ENCODE measurements at places on chromosomes 3 and 15. TPM values are rescaled to one million over a fixed set of nuclear protein-coding genes. Genes with fewer than 3 reads are reported as not detected.

Gene C15orf62
- total RNA-seq, result not detected

Gene CYP11A1
- total RNA-seq, result not detected

Gene SYNPR
- not detected for total RNA-seq

Gene UBA7
- total RNA-seq, result 14.5 TPM

DNA sequence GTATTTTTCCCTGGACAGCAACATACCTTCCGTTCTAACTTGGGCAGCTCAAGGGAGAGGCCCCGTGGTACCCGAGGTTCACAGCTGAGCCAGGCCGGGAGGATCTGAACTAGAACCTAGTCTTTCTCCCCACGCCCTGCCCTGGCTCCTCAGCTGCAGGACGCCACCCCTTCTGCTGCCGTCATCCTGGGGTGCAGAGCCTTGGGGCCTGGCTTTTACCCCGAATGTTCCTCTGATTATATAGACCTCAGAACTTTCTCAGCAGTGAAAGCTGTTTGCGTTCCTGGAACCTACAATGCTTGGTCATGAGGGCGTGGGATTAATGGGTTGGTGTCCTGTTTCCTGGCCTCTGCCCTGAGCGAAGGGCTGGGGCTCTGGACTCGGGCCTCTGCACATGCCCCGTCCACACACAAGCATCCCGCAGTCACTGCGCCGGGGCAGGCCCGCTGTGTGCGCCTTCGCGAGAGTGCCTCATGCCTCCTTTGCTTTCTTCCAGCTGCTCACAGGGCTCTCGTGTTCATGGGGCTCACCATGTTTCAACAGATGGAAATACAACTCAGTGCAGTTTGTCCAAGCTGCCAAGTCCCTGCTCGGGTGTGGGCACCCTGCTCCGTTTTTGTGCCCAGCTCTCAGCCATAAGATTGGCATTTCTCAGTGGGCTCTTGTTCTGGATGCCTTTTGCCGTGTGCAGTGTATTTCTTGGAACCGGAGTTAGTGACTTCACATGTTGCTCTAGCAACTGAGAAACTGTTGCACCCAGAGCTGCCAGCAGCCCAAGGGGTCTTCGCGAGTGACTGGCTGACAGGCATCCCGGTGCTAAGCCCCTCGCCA, 20.4 kb downstream of the SYNM start:
- peaks cover 20% of the 10 kb centered on the region for H3K36me3 ChIP-seq
- no peak for DNase-seq
- peaks cover 23% of the 10 kb centered on the region for H3K4me1 ChIP-seq
- peaks cover 3% of the 10 kb centered on the region for H3K27me3 ChIP-seq

- DNase-seq, result no peak
- H3K27me3 ChIP-seq, result peaks cover 4% of the 10 kb centered on the region
- H3K4me1 ChIP-seq, result peaks cover 18% of the 10 kb centered on the region
- H3K27ac ChIP-seq, result no peak overlapping the region
- no peaks in the 10 kb centered on the region for H3K36me3 ChIP-seq
- H3K4me3 ChIP-seq, result no peak overlapping the region
These were observed 79.3 kb upstream of the ALDH1L1 start for GRCh38 chr3:126259411-126260391.

DNA sequence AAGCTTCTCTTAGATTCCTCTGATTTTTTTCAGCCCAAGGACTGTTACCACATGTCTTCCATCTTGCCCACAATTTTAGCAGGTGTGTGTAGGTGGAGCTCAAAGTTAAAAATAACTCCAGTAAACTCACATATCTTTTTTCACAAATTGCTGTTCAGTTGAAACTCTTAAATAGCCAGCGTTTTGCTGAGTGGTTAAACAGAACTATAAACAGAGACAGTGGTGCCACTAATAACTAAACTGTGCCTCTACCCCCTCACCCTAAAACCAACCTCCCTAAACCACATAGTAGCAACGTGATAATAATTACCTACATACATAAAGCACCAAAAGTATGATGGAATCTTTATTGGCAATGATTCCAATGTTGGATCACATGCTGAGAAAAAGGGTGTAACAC, 525.1 kb downstream of the PDCD6IP start:
- H3K27ac ChIP-seq, result no peak overlapping the region
- no peak for DNase-seq
- no peaks in the 10 kb centered on the region for H3K27me3 ChIP-seq
- H3K4me1 ChIP-seq, result no peaks in the 10 kb centered on the region
- no peak overlapping the region for H3K4me3 ChIP-seq
- H3K36me3 ChIP-seq, result no peaks in the 10 kb centered on the region

GRCh38 chr3:19972054-19972453, 25.2 kb downstream of the RAB5A start:
- H3K4me1 ChIP-seq, result peaks cover 34% of the 10 kb centered on the region
- H3K4me3 ChIP-seq, result 0 out of 2 replicates have a peak overlapping the region, but pooled peaks have one; percentile 10
- H3K27ac ChIP-seq, result peak overlapping the region; percentile 25
- peaks cover 16% of the 10 kb centered on the region for H3K36me3 ChIP-seq
- no peaks in the 10 kb centered on the region for H3K27me3 ChIP-seq
- peak; percentile 58 for DNase-seq

DNA sequence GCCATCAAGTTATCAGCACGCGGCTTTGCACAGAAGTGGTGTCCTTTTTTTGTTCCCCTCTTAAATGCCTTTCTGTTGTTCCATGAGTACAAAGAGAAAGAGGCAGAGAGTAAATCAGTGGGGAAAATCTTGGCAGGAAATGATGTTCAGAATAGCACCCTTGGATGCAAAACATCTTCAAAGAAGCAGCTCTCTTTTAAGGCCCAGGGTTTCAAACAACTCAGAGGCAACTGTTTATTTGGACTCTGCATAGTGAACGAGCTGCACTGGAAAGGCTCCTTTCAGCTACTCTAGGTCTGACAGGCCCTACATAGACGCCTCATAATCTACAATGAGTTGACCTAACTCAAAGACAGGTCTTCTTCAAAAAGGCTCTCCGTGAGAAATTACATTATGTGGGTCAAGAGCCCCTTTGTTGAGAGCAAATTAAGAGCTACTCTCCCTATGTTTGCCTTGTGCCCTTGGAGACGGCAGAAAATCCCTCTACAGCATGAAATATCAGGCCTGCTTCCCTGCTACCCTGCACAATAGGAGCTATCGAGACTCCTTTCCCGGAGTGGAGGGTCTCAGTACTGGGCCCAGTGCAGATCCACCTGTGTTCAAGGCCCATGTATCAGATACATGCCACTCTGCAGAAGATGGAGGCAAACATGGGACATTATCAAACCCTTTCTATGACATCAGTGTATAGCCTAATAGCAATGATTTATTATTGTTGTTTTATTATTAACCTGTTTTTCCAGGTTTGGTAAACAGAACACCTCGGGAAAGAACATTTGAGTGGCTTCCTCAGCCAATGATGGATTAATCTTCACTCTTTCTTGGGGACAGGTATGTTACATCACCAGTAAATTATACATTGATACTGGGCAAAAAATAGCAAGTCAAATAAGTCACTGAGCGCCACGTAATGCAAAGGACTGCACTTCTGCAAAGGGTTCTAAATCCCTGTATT, 53.1 kb downstream of the HEG1 start:
- no peak for DNase-seq
- peak overlapping the region; percentile 75 for H3K27ac ChIP-seq
- H3K4me1 ChIP-seq, result peaks cover 50% of the 10 kb centered on the region
- H3K27me3 ChIP-seq, result no peaks in the 10 kb centered on the region
- peaks cover 70% of the 10 kb centered on the region for H3K36me3 ChIP-seq

DNA sequence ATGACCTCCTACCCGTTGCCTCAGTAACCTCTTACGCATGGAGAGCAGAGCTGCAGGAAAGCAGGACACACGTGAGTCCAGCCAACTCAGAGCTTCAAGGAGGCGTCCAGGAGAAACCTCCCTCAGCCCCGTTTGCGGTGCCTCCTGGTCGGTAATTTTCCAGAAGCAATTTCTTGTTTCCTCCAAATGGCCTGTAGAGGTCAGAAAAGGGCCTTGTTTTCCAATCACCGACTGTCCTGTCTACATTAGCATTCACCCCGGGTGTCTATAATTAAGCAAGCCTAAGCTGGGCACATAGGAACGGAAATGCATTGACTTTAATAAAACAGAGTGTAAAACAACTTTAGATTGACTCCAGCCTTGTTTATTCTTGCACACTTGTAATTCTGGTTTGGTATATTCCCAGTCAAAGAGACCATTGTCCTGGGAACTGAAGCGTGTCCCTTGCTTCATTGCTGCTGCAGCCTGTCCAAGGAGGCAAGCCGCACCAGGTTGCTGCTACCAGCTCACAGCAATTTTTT, 836.2 kb downstream of the AGBL1 start:
- no peaks in the 10 kb centered on the region for H3K27me3 ChIP-seq
- H3K4me1 ChIP-seq, result no peaks in the 10 kb centered on the region
- DNase-seq, result peak; percentile 49
- H3K36me3 ChIP-seq, result no peaks in the 10 kb centered on the region
- no peak overlapping the region for H3K27ac ChIP-seq
- H3K4me3 ChIP-seq, result no peak overlapping the region

- DNase-seq, result no peak
- peaks cover 31% of the 10 kb centered on the region for H3K27me3 ChIP-seq
- H3K36me3 ChIP-seq, result no peaks in the 10 kb centered on the region
- H3K4me3 ChIP-seq, result no peak overlapping the region
These were observed 32.6 kb downstream of the TGM4 start for GRCh38 chr3:44906997-44907396.
